Dorsolateral prefrontal cortex (tissue), 122 donors: ENCODE measurements at places on chromosomes 11 and 22. TPM values are rescaled to one million over a fixed set of nuclear protein-coding genes. Genes with fewer than 3 reads are reported as not detected.
A peak's percentile ranks its signal among the peaks of the same experiment; 100 is the strongest.

The FAT3 gene
- total RNA-seq, result 156 TPM

The CASP5 gene
- total RNA-seq, result not detected

The KDM4E gene
- not detected for total RNA-seq

The SAA2 gene
- total RNA-seq, result not detected

The SMC1B gene
- not detected for total RNA-seq

The TRIM49 gene
- total RNA-seq, result not detected

The TRIM51 gene
- not detected for total RNA-seq

The PNPLA5 gene
- total RNA-seq, result 3.3 TPM

The APOL1 gene
- 4.6 TPM for total RNA-seq

The ZNF143 gene
- 23.1 TPM for total RNA-seq

The C1QTNF5 gene
- total RNA-seq, result 11.2 TPM

The SYT13 gene
- 56.0 TPM for total RNA-seq

The RIMBP3C gene
- 0.46 TPM for total RNA-seq

The TMEM191B gene
- 5.0 TPM for total RNA-seq

The C11orf42 gene
- total RNA-seq, result not detected

The PANX3 gene
- 0.75 TPM for total RNA-seq

The OMP gene
- total RNA-seq, result 1.1 TPM

GRCh38 chr11:85884581-85885021 is 29.4 kb downstream of the CCDC83 start:
- DNase-seq, result no peak

GRCh38 chr11:116650052-116650451 is 122.7 kb downstream of the BUD13 start:
- DNase-seq, result no peak

- no peak for DNase-seq
These were observed 5.6 kb downstream of the STX3 start for GRCh38 chr11:59760771-59761170.

GRCh38 chr22:38867471-38868285 is 4.3 kb downstream of the CBX6 start:
- DNase-seq, result no peak

GRCh38 chr11:77113382-77114088 is 10.9 kb downstream of the OMP start:
- no peak for DNase-seq

DNA sequence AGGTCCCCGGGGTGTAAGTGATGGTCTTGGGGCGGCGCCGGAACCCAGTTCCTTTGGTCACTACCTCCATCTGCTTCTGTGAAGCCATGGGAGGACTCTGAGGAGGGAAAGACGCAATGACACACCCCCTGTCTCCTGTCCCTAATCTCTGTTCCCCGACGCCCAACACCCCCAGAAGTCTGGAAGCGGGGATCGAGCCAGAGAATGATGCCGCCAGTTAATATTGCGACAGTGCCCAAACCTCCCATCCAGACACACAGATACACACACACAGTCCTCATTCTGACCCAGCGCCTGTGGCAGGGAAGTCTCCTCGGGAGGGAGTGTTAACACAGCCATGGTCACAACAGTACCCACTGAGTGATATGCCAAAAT is 352 bp downstream of the C22orf23 start:
- no peak for DNase-seq

GRCh38 chr22:39663751-39664150 is 93.2 kb downstream of the CACNA1I start:
- no peak for DNase-seq

DNA sequence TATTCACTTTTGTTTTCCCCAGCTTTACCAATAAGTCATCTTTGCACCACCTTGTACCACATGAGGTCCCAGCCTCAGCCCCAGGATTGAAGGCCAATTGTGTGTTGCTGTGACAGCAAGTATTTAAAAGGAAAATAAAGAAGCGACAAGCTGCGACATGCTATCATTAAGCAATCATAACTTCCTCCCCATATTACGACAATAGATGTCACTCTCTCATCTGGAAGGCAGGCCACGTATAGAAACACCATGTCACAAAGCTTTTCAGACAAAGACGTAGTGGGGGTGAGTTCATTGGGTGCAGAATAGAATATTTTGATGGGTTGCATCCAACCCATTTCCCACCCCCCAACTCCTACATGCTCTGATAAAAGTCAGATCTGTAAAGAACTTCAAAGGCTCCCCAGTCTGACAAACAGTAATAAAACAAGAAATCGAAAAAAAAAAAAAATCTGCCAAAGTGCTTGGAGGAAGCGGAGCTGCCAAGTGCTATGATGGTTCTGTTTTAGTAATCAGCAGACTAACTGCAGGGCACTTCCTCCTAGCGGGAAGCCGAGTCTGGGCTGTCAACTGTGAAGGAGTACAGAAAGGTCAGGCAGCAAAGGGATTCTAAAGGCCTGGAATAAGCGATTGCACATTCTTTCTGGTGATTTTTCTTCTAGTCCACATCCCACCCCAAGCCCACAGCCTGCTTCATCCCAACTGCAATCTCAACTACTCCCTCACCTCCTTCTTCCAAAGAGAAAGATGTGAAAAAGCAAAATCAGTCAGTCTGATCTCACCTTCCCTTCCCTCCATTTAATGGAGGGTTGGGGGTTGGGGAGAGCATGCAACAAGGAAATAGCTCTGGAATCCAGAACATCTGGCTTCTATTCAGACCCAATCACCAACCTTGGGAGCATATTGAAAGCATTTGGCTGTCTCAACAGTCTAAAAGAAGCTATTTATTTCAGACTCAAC is 131.4 kb upstream of the UBASH3B start:
- no peak for DNase-seq

GRCh38 chr22:37273126-37273845 is 9.0 kb upstream of the CYTH4 start:
- no peak for DNase-seq

- no peak for DNase-seq
These were observed 42.6 kb downstream of the NEU3 start for GRCh38 chr11:75031224-75031753.

DNA sequence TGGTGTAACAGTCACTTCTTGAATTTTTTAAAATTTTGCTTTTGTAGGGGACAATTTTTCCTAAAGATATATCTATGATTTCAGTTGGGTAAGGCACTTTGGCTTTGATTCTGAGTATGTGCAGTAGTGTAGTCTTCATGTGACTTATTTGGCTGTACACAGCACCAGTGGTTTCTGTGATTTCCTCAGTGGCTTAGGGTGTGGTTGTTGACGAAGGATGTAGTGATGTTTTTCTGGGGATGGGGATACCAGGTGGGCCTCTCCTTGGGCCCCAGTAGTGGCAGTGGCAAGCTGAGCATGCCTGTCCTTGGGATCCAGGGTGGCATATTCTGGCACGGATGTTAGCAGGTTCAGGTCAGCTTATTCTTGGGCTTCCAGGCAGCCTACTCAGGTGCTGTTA is 364.9 kb upstream of the CADM1 start:
- no peak for DNase-seq

DNA sequence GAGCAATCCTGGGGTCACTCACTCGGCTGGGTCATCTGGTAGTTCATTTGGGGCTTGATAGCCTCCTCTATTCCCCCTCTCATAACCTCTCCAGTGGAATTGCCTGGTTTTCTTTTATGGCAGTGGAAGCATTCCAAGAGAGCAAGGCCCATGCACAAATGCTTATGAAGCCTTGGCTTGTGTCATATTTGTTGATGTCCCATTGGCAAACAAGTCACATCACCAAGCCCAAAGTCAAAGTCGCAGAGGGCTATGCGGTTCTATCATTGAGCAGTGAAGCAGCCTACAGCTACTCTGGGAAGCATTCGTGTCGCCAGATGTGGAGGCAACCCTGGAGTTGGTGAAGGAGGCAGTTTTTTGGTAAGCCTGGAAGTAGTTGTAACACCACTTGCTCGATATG is 12.3 kb downstream of the KCTD14 start:
- DNase-seq, result no peak

GRCh38 chr11:60762851-60763691 is 6.4 kb downstream of the MS4A15 start:
- DNase-seq, result peak; percentile 2

DNA sequence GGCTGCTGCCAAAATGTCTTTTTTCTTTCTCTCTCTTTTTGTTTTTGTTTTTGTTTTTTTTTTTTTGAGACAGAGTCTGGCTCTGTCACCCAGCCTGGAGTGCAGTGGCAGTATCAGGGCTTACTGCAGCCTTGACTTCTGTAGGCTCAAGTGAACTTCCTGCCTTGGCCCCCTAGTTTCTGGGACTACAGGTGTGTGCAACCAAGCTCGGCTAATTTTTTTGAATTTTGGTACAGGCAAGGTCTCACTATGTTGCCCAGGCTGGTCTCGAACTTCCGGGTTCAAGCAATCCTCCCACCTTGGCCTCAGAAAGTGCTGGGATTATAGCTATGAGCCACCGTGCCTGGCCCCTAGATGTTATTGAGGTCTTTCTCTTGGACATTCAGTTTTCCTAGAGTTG is 2.2 kb upstream of the DDX10 start:
- no peak for DNase-seq

GRCh38 chr22:45980268-45980570 is 3.3 kb upstream of the WNT7B start:
- DNase-seq, result no peak

GRCh38 chr11:127275774-127276173 is 275.2 kb upstream of the KIRREL3 start:
- no peak for DNase-seq

- no peak for DNase-seq
These were observed 24.4 kb upstream of the CBX7 start for GRCh38 chr22:39176714-39177455.

DNA sequence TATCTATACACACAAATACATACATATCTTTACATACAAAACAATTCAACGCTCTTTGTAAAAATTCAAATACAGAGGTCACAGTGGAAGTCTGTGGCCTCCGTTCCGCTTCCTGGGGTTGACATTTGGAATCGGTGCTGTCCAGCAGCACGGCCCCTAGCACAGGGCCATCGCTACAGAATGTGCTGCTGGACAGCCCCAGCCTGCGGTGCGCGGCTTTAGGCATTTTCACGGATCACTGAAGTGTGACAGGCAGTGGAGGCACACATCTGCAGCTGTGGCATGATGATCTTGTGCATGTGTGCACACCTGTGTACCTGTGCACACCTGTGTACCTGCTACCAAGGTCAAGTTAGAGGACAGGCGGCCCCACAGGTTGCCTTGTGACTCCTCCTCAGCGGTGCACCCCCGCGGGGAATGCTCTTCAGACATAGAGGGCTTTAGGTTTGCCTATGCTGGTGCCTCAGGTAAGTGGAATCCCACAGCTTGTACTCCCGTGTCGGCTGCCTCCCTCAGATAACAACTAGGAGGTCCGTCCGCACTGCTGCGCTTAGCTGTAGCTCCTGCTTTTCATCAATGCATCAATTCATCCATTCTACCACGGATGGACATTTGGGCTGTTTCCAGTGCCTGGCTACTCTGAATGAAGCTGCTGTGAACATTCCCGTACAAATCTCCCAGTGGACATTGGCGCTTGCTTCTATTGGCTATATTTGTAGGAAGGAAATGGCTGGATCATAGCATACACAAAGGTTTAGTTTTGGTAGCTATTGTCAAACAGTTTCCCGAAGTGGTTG is 29.9 kb downstream of the GAL start:
- DNase-seq, result no peak

GRCh38 chr11:132779497-132779896 is 752.8 kb downstream of the OPCML start:
- no peak for DNase-seq

- no peak for DNase-seq
These were observed 76.6 kb upstream of the NARS2 start for GRCh38 chr11:78651136-78651775.

- DNase-seq, result no peak
These were observed 238.8 kb downstream of the TTC28 start for GRCh38 chr22:28440592-28441390.

DNA sequence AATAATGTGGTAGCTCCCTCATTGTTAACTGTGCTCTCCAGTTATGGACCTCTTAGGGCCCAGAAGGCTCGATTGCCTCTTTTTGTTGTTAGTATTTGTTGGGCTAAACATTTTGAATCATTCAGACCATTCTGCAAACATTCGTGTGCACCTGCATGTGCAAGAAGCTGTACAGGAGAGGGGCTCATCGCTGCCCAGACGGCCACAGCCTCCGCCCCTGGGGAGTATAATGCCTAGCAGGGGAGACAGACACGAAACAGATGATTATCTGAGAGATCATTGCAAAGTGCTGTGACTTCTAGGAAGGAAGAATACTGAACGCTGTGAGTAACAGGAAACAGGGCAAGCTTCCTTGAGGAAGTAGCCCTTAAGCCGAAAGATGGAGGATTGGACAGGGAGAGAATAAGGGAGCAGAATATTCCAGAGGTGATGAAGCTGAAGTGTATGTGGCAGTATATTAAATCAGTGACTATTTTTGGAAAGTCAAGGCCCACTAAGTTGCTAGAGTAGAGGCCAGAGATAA is 123.3 kb upstream of the RASSF10 start:
- no peak for DNase-seq

- DNase-seq, result no peak
These were observed 65.5 kb upstream of the TTC12 start for GRCh38 chr11:113248702-113249490.

- no peak for DNase-seq
These were observed 4.6 kb downstream of the TRABD start for GRCh38 chr22:50190182-50190940.

DNA sequence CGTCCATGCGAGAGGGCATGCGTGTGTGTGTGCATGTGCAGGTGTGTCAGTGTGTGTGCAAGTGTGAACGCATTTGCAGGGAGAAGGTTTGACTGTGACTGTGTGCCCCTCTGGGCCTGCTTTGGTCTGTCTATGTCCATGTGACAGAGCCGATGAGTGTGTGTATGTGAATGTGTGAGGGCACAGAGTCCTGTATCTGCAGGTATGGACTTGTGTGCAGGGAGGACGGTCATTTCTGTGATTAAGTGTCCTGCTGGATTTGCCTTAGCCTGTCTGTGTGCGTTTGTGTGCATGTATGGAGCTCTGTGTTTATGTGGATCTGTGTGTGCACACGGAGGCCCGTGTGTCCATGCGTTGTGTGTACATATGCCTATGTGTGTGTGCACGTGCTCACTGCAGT is 5.4 kb downstream of the EMID1 start:
- no peak for DNase-seq

DNA sequence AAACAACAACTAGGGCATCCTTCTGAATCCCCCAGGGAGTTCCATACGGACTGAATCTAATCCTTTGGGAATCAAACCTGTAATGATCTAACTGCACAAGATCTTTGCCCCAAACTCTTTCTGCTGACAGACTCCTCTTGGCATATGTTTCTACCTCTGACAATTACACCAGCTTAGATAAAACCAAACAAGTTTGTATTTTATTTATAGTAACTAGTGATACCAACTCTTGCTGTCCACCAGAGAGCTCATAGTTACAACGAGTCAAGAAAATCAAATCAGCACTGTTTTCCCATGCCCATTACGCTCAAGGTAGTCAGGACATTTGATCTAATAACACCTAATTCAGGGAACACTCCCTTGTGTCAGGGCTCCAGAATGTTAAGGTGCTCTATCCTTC is 972.0 kb downstream of the NTM start:
- no peak for DNase-seq
